ENCODE measurements at places on chromosomes 6 and 20.

DNA sequence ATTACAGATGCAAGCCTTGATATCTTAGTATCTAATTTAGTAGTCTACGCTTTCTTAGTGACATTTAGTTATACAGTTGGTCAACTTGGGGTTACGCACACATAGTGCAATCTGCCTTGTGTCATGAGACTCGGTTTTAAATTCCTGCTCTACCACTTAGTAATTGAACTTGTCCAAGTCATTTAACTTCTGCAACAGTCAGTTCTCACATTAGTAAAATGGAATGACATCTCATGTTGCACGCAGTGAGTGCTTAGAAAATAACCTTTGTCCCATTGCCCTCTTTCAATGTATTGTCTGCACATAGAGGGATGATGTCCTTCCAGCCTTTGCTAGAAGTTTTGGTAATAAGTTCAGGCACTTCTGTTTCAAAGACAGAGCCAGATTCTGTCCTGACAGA, 48.6 kb downstream of the TMEM170B start:
- DNase-seq: no peak

DNA sequence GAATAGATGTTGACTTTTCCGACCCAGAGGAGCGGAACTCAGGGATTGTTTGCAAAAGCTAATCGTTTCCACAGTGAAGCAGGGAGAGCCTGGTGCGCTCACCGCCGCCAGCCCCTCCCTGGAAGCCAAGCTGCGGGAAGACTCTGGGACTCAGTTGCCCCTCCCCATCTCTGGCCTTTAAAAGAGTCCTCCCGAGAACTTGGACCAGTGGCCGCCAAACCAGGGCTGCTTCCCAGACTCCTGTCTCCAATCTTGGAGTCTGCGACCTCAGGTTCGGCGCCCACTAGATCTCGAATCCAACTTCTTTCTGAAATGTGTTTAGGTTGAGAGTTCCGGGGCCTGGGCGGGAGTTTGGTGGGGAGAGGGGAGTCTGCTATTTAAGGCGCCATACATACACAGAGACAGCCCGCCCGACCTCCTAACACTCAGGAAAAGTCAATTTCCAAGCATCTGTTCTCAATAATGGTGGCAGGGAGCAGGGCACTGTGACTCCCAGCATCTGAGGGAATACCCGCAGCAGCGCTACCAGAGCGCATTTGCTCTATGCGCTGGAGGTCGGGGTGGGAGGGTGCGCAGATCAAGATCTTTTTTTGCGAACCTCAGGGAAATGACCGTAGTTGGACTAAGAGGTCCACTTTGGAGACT, 800 bp upstream of the GRIK2 start:
- peak; percentile 63 for DNase-seq

- DNase-seq: peak; percentile 7
These were observed 43.3 kb downstream of the SULF2 start for GRCh38 chr20:47741669-47742608.

DNA sequence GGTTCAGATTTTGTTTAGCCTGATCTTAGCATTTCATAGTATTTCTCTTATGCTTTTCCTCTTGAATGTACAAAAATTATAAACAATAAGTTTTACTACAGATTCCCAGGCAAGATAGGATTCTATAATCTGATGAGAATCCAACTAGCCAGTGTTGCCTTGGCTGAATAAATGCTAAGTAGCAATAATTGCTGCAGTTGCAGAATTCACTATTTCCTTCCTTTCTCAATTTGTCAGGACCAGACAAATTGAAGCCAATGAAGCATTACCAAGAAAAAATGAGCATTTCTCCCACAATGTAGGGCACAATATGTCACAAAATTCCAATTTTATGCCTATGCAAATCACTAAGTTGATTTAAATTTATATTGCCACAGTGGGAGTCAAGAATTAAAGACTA, 260.2 kb downstream of the KIF16B start:
- DNase-seq: no peak

- DNase-seq: no peak
These were observed 7.6 kb downstream of the MOCS1 start for GRCh38 chr6:39926668-39927067.

- DNase-seq: peak; percentile 23
These were observed 74.8 kb upstream of the SNRPB2 start for GRCh38 chr20:16654858-16655535.

GRCh38 chr6:111592726-111593511, 12.8 kb downstream of the TRAF3IP2 start:
- no peak for DNase-seq

- no peak for DNase-seq
These were observed 9.0 kb downstream of the ADA start for GRCh38 chr20:44642203-44643153.
